Activated CD4-positive, alpha-beta T cell treated with anti-CD3 and anti-CD28 coated beads, Interleukin-2, amount 50 U/mL, for 24 hours (primary cell): ENCODE measurements at places on chromosomes 3 and 15.

DNA sequence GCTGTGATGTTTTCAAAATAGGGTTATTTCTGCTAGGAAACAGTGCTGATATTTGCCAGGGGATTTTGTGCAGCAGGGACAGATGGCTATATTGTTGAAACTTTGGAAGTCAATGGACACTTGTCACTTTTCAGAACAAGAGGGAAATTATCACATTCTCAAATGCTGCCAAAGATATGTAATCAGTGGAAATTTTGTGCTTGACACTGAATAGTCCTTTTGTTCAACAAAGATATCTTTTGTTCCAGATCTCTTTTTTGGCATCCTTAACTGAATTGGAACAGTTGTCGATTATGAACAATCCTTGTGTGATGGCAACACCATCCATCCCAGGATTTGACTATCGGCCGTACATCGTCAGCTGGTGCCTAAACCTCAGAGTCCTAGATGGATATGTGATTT, 7.8 kb downstream of the CEP97 start:
- no peak for DNase-seq

DNA sequence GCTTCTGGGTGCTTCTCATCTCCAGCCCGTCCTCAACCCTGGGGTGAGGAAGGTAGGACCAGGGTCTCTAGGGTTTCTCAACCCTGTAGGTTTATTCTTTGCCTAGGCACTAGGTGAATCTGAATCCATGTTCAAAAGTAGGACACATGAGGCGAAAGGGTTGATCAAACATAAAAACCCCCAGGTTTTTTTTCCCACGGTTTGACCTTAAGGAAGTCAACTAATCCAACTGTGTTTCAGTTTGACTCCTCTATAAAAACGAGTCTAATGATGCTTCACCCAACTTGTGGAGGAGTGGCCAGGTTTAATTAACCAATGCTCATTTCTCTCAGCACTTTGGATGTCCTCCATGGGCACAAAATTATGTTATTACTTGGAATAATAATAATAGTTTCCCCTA, 335.9 kb upstream of the ICE2 start:
- no peak for DNase-seq

GRCh38 chr3:52983828-52984227, 62.0 kb downstream of the SFMBT1 start:
- DNase-seq: no peak

DNA sequence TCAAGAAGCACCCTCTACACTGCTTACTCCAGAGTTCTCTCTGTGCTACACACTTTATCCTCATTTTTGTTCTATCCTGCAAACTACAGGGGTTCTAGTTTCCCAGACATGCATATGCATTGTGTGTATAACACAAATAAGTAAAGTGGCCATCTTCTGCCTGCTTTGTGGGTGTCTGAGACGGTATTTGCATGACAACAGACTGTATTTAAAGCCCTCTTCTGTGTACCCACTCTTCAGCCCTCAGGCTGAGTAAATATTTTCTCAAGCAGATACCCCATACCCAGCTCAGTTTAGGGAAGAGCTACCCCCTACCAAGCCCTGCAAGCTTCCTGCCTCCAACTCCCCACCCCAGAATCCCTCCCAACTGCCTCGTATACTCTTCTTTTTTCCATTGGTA, 31.7 kb downstream of the SYNPR start:
- no peak for DNase-seq

GRCh38 chr15:63134245-63134985, 12.8 kb downstream of the LACTB start:
- no peak for DNase-seq

GRCh38 chr15:33066584-33066983, 127.9 kb downstream of the FMN1 start:
- no peak for DNase-seq

- DNase-seq: no peak
Measured at GRCh38 chr3:70919661-70920060, 607.2 kb upstream of the MDFIC2 start.

DNA sequence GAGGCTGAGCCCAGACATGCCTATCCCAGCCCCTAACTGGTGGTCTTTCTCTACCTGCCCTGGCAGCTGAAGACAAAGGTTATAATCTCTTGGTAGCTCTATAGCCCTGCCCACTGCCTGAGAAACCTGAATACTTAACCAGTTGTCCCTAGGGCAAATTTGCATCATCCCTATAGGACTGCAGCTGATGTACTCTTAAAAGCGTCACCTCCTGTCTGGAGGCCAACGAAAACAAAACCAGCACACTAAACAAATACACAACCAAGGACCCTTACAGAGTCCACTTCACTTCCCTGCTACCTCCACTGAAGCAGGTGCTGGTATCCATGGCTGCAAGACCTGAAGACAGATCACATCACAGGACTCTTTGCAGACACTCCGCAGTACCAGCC, 98.0 kb downstream of the KCNAB1 start:
- no peak for DNase-seq

DNA sequence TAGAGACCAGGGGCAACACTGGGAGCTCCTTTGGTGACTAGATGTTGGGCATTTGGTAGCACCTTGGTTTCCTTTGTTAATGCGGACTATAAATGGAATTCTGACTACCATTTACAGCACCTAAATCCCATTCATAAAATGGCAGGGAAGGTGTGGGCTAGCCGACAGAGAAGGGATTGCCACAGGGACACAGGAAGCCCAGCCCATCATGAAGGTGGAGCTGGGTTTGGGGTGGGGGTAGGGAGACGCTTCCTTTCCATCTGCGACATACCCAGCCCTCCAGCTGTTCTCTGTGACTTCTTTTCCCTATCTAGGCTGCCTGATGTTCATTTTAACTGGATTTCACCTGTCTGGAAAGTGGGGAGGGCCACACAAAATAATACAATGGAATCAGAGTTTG, 21.0 kb downstream of the ABHD2 start:
- no peak for DNase-seq

DNA sequence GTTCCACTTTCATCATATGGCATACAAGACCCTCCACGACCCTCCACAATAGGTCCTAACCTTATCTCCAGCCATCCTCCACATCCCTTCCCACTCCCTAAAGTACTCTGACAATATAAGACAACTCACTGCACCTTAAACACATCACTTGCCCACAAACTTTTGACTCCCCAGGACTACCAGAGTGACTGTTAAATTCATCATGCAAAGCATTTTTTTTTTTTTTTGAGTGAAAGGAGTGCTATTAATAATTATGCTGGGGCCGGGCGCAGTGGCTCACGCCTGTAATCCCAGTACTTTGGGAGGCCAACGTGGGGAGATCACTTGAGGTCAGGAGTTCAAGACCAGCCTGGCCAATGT, 55.8 kb downstream of the OSBPL10 start:
- DNase-seq: no peak

- no peak for DNase-seq
Measured at GRCh38 chr15:50824514-50824913, 59.0 kb upstream of the SPPL2A start.

GRCh38 chr3:151112731-151113130, 27.3 kb downstream of the MED12L start:
- no peak for DNase-seq

DNA sequence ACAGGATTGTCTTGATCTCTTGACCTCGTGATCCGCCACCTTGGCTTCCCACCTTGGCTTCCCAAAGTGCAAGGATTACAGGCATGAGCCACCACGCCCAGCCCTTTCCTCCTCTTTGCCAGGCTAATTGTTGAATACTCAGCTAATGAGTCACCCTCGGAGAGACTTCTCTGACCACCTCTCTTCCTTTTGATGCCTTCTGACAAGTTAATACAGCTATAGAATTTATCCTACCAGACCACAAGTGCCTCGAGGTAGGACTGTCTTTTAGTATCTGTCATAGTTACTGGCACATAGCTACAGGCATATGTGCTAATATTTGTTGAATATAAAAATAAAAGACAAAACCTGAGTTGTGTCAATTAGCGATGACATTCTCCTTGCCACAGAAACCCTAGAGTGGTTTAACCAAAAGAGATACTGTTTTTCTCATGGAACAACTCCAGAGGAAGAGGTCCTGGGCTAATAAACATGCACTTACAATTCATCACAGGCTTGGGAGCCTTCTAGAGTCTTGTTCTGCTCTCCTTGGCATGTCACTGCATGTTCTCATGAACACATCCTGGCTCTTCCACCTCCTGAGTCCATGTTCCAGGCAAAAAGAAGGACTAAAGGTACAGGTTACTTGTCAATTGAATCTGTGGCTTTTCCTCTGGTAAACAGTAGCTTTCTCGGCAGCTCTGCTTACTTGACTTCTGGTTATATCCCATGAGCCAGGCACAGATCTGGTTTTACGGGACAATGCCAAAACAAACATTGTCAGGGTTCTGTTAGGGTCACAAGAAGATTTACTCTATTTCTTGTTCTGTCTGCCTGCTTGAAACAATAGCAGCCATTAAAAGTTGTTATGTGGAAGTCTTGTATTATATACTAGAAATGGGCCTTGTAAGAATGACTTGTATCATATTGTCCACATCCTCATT, 332.3 kb downstream of the THSD4 start:
- DNase-seq: no peak

- DNase-seq: no peak
Measured at GRCh38 chr3:104960579-104960978, 406.1 kb upstream of the ALCAM start.

DNA sequence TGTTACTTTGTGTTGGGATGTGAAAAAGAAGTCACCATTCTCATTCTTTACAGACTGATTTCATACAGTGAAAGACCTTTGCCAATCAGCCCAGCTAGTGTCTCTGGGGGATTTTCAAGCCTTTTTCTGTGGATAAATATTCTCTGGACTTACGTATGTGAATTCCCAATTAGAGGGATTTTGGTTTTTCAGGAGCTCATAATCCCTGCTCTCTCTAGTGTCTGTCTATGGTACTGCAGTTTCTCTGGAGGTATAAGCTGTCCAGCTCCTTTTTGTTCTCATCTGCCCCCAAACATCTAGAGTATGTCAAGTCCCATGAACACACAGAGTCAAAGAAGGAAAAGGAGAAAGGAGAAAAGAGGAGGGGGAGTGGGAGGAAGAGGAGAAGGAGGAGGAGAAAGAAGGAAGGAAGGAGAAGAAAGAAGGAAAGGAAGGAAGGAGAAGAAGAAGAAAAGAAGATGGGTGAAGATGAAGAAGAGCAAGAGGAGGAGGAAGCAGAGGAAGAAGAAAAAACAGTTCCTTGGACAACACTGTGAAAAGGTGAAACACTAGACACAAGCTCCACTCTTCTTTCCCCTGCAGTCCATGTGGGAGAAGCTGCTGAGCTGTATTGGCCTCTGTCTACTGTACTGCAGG, 218.6 kb downstream of the GREM1 start:
- DNase-seq: no peak

GRCh38 chr3:25472153-25472552, 44.1 kb downstream of the RARB start:
- DNase-seq: no peak

DNA sequence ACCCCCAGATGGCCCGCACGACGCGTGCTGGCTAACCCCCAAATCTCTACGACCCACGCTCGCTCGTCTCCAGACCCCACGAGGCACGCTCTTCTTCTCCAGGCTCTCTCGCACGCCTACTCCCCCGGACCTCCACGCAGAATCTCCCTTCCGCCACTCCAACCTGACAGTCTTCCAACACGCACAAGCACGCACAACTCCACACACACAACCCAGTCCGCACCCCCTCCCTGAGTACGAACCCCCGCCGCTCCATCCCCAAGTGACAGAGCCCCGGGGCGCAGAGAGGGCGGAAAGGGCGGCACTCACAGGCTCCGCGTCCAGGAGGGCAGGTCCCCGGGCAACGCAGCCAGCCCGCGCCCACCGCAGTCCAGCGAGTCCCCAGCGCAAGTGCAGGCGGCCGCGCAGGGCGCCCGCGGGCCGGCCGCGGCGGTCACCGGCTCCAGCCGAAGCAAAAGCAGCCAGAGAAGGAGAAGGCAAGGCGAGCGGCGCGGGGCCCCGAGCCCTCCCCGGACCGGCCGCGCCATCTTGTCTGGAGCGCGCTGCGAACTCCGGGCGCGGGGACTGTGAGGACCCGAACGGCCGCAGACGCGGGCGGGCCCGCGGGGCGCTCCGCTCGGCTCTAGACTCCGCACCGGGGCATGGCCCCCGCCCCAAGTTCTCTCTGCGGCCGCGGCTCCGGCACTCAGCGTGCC, 794 bp downstream of the LRIG1 start:
- DNase-seq: peak; percentile 36

DNA sequence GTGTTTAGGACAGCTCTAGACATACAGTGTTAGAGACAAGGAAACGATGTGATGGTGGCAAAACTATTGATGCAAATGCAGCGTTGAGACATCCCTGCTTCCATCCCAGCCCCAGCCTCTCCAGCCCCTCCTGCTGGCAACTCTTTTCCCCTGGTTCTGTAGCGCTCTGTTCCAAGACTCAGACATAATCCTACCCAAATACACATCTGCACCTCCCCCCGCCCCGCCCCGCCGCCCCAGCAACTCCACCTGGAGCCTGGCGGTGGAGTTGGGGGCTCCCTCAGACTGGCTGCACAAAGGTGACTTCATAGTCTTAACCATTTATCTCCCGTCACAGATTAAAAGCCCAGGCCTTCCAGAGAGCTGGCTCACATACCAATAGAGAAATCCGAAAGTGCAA, 7.2 kb upstream of the SEC22A start:
- DNase-seq: no peak

DNA sequence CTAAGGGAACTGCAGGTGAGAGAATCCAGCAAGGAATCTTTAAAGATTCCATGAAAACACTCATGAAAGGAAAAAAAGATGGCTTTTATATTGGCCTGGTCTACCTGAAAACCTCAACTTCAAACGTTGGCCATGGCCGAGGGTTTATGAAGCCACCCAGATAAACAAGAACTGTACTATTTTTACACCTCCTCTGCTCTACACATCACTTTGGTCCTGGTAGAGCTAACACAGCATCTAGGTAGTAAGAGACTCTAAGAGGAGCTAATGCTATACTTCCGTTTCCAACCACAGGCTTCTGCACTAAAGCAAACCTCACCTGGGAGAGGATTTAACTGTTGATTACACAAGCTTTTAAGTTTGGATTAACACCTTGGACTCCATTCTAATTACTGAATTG, 466.2 kb downstream of the FGF12 start:
- no peak for DNase-seq

GRCh38 chr3:53804697-53805462, 41.3 kb downstream of the CHDH start:
- no peak for DNase-seq

GRCh38 chr15:48557335-48557734, 88.2 kb downstream of the FBN1 start:
- DNase-seq: no peak

- DNase-seq: no peak
Measured at GRCh38 chr3:55906896-55907295, 419.8 kb upstream of the WNT5A start.

GRCh38 chr3:137222736-137223225, 265.0 kb downstream of the IL20RB start:
- DNase-seq: no peak

- no peak for DNase-seq
Measured at GRCh38 chr15:68363353-68363752, 68.6 kb downstream of the ITGA11 start.
